ENCODE measurements at places on chromosomes 5 and 9.

DNA sequence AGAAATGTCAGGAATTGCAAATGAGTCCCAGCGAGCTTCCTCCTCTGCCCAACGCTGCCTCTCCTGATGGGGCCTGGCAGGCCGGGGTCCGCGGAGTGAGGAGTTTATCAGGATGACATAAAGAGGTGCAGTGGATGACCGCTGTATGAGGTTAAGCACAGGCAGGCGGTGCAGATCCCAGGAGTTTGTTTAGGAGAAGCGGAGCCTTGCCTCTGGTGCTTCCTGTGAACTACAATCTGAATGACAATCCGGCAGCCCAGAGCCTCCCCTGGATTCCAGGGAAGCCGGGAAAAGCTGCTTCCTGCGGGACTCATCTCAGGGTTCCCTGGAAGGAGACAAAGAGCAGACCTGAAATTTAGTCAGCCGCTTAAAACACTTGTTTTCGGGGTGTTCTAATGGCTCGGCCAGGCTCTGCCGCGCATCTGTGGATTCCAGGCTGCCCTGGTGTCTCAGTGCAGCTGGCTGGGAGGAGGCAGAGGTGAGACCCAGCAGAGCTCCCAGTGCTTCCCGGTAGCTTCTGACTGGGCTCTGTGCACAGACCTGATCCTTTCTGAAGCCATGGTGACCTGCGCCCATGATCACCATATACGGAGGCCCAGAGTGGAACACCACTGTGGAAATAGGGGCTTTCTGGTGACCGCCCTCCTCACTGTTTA, 69.8 kb upstream of the IRX4 start:
- DNase-seq, result no peak

GRCh38 chr9:122936464-122936863, 4.4 kb upstream of the RABGAP1 start:
- no peak for DNase-seq

GRCh38 chr5:82011761-82012160, 39.9 kb downstream of the ATG10 start:
- DNase-seq, result no peak

DNA sequence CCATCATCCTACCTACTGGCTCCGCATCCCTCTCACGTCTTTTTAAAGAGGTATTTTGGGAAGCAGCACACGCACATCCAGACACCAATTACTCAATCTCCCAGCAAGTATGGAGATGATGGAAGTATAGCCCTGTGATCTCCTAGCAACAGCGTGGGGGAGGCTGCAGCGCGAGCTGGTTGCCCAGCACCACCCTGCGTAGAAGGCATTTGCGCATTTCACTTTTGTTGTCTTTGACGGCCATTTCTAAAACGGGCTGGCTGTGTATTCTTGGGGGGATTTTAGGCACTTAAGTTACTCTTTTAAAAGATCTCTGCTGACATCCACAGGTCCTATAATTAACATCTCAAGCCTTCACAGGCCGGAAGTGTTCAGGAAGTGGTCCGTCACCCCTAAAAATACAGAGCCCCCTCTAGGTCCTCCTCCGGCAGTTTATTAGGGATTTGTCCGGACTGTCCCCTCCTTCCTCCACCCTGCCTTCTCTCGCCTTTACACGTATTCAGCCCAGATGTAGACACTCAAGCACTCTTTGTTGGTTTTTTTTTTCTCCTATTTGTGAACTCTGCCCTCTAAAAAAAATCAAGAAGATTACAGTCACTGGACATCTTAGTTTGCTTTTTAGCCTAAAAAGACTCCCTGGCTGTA, 371.4 kb downstream of the NTRK2 start:
- DNase-seq, result no peak

- no peak for DNase-seq
Measured at GRCh38 chr9:16813838-16814237, 56.6 kb downstream of the BNC2 start.

DNA sequence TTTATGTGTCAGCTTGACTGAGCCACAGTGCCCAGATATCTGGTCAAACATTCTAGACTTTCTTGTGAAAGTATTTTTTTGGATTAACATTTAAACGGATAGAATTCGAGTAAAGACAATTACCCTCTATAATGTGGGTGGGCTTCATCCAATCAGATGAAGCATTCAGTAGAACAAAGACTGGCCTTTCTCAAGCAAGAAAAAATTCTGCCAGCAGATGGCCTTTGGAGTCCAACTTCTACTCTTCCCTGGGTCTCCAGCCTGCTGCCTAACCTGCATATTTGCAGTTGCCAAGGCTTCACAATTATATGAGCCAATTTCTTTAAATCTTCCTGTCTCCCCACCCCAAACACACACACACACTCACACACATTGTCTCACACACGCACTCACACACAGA, 86.4 kb downstream of the MED10 start:
- DNase-seq, result no peak

- peak; percentile 67 for DNase-seq
Measured at GRCh38 chr5:36150676-36151433, 832 bp downstream of the LMBRD2 start.

Measured in activated naive CD8-positive, alpha-beta T cell treated with anti-CD3 and anti-CD28 coated beads, Interleukin-2, amount 50 U/mL, for 24 hours (primary cell).